ENCODE measurements at places on chromosomes 2 and 18. TPM values are rescaled to one million over a fixed set of nuclear protein-coding genes. Genes with fewer than 3 reads are reported as not detected.

DNA sequence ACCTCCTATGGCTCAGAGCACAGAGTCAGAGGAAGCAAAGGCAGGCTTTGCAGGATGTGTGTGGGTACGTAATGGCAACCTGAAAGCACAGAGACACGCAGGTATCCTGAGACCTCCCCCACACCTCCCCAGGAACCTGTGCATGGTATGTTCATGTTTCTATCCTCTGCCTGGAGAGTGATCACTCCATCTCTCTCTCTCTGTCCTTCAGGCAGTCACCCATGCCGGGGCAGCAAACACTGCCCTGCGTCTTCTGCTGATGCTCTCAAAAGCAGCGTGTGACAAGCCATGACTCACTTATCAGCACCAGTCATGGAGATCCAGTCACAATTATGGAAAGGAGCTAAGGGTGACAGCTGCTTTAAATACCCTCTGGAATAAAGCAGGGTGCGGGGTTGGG lies 52.7 kb downstream of the PDCL3 start:
- no peak for DNase-seq

GRCh38 chr2:181658444-181658843 lies 1.5 kb upstream of the CERKL start:
- DNase-seq: peak; percentile 13

The REG3A gene
- total RNA-seq: not detected

The MAP3K19 gene
- not detected for total RNA-seq

The CHST10 gene
- 24.4 TPM for total RNA-seq

All from WTC11 (cell line).